Midbrain (tissue), 1 donor: ENCODE measurements at places on chromosomes 12 and 14.

DNA sequence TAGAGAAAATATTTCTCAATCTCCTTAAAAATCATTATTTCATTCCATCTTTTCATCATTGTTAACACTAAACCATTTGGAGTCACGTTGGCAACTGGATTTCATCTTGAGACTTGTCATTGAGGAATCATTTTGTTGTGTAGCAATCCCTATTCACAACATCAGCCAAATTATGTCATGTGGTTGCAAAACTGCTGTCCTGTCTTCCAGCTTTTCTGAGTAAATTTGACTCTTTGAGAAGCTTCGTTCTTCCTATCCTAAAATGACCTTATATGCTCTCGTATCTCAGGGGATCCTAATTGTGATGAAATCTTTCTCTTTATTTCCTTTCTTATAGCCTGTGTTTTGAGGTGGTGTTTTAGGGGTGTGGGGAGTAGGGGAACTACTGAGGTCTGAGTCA lies 30.6 kb upstream of the KICS2 start:
- DNase-seq, result peak; percentile 43

- DNase-seq, result no peak
Observed at GRCh38 chr14:53766106-53766505, 190.5 kb downstream of the BMP4 start.

DNA sequence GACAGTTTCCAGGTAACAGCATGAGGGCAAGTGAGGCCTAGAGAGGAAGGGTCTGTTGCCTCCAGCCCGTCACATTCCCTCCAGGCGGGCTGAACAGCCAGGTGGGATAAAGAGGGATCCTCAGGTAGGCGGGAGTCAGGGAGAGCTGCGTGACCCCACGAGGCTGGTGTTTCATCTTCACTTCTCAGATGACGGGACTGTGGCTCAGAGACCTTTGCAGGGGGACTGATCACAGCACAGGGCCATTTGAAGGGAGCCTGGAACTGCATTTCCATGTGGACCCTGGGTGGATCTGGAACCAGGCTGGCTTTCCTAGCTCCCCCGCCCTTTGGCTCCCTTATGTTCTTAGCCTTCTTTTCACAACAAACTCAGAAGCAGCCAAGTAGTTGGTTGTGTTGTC lies 37.4 kb downstream of the SH2B3 start:
- no peak for DNase-seq

- no peak for DNase-seq
Observed at GRCh38 chr12:124433147-124433874, 134.1 kb downstream of the NCOR2 start.

DNA sequence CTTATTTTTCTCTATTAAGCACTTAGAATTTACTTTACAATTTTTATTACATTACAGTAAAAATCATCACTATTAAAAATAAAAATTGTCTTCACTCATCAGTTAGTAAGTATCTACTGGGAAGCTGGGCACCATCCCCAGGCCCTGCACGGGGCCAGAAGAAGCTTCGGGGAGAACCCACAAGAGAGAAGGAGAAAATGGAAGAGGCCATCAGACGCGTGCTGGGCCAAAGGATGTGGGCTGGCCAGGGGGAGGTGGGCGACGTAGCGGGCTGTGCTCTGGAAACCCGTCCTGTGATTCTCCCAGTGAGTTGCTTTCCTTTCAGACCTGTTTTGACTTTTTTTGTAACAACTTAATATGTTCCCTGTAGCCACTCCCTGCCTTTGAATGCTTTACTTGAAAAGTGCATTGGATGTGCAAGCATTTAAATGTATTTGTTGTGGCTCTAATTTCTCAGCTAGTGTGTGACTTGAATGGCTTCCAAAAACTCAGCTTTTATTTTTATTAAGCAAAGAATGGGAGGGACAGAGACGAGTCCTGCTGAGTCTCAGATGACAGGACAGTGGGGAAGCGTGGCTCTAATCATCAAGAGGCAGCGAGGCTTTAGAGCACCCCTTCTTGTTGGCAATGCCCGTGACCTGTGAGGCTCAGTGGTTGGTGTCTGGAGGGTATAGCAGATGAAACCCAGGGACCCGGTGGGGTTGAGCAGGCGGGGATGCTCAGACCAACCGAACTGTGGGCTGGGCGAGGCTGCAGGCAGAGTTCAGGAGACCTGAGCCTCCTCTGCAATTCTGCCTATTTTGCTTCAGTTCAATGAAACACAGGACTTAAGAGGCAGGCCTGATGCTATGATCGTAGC lies 38.8 kb downstream of the SYNE3 start:
- DNase-seq, result no peak

DNA sequence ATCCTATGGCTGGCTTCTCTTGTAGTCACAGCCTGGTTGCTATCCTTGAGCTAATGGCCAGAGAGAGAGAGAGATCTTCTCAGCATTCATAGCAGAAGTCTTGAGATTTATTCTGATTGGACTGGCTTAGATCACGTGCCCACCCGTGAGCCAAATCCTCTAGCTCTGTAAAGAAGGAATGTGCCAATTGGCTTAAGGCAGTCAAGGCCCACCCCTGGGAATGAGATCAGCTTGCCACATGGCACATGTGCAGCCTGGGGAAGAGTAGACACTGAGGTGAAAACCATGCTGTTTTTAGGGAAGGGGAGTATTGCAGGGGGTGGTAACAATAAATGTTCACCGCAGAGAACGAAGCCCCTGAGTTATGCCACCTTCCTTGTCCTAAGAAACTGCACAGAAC lies 36.3 kb downstream of the PLEKHG7 start:
- no peak for DNase-seq

- no peak for DNase-seq
Observed at GRCh38 chr14:70649803-70650202, 8.1 kb downstream of the TTC9 start.

- DNase-seq, result no peak
Observed at GRCh38 chr14:69997849-69998248, 118.6 kb downstream of the SMOC1 start.

- DNase-seq, result no peak
Observed at GRCh38 chr12:58159941-58160340, 218.6 kb downstream of the ATP23 start.
